NT2/D1 (cell line): ENCODE measurements at places on chromosomes 2 and 18.

DNA sequence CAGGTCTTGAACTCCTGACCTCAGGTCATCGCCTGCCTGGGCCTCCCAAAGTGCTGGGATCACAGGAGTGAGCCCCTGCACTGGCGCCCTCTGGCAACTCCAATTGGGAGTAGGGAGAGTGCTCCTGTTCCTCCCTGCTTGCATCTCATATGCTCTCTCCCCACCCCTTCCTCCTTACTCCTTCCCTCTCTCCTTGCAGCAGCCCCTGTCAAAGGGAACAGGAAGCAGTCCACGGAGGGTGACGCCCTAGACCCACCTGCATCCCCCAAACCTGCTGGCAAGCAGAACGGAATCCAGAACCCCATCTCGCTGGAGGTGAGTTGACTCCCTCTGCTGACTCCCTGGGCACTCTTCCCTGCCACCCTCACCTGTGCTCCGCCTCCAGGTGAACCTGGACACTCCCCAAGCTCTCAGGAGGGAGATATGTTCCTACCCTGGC, 10.7 kb downstream of the ARID5A start:
- DNase-seq: no peak

- DNase-seq: no peak
Observed at GRCh38 chr2:218329027-218329825, 27.4 kb upstream of the CATIP start.

GRCh38 chr2:72851333-72851732, 25.5 kb upstream of the EXOC6B start:
- DNase-seq: peak; percentile 5

DNA sequence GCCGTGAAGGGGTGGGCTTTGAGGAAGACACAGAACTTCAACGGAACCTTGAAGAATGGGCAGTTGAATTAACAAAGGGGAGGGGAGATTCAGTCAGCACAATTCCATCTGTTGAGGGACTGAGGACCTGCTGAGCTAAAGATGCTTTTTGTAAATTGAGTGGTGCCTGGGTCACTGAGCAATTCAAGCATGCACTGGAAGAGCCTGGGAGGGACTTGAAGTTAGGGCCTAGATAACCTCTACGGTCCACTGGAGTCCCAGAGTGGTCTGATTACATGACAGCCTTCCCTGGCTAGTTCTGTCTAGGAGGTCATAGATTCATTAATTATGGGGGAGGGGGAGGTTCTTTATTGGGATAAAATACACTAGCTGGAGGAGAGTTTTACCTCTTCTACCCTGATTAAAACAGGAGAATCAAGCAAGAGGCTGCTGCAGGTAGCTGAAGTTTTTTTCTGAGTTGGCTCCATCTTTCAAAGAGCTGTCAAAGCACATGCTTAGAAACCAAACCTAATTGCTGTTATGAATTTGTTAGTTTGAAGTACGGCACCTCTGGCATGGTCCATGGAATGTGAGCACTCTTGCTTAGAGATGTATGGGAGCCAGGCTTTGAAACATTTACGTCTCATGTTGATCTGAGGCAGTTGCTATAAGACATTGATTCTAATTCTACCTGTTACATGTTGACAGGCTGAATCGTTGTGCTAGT, 290.2 kb downstream of the PRKCE start:
- DNase-seq: no peak

DNA sequence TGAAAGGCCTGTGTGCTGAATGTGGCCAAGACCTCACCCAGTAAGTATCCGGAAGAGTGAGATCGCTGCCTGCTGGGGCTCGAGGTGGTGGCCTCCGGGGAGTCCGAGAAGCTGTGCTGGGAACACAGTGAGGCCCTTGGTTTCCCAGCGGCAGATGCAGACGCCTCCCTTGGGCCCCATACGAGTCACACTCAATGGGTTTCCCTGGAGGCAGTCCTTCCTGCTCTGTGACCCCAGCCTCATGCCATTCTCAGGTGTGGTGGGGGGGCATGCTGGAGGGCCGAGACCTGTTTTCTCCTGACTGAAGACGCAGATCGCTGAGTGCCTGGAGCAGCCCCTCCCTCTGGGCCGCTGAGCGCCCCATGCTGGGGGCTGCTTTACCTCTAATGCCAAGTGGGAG, 15.7 kb downstream of the CTDP1 start:
- no peak for DNase-seq

GRCh38 chr2:157898591-157898996, 22.5 kb upstream of the ACVR1 start:
- DNase-seq: no peak

DNA sequence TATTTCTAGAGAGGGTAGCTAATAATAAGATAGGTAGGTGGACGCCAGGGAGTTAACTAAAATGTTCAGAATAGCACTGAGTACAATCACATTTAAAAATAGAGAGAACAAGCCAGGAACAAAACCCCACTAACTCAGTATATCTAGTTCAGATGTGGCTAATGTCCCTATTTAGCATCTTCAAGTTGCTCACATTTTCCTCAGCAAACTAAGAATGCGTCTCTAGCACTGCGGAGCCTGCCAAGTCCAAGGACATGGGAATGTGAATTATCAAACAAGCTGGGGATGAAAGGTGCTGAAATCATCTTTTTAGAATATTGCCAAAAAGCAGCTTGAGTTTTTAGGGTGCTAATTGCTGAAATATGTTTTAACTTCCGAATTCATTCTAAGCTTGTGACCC, 398.5 kb upstream of the FIGN start:
- no peak for DNase-seq

DNA sequence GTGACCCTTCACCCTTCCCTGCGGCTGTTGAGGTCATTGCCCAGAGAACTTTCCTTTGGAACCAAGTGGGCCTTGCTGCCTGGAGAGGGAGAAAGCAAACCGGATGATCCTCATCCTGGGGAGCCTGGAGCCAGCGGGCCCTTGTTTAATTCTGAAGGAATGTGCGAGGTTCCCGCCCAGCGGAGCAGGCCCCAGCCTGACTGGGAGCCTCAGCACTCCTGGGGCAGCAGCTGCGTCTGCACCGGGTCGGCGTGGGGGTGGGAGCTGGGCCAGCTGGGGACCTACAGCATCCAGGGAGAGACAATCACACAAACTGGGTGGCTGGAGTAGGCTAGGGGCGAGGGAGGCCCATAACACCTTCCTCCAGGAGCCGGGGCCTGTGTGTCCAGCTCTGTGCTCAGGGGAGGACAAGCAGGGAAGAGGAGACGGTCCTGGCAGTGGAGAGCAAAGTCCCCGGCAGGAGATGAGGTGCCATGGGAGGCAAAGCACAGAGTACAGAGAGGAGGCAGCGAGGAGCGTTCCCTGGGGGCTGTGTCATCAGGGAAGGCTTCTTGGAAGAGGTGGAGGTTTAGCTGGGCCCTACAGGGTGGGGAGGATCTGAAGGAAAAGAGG, 61.9 kb upstream of the HAAO start:
- DNase-seq: no peak

DNA sequence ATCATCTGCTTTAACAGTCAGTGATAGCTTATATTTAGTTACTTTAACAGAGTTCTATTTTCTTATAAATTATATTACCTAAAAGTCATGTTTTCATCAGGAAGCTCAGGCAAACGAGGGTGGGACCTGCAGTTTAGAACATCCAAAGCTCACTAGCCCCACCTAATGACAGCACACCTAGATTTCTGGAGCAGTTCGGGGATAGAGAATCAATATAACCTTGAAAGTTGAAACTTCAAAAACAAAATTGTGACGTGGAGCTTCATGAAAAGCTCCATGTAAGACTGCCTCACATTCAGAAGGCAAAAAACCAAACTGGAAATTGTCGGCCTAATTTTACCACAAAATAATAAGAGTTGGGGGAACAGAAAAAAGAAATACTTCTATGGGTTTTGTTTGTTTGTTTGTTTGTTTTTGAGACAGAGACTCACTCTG, 185.9 kb upstream of the CCDC150 start:
- peak; percentile 39 for DNase-seq

DNA sequence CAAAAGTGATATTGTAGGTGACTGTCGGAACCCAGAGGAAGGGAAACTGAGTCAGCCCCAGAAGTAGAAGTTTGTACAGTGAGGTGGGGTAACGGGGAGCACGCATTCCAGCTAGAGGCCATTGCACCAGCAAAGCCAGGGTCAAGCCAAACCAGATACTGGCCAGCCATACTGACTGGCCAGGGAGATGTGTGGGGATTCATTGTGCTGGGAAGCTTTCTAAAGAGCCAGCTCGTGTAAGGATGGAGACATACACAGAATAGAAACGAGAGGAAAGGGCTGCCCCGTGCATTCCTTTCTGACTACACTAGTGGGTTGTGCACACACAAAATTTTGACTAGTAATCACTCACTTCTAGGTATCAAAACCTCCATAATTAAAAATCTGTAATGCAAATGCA, 175.3 kb upstream of the PID1 start:
- DNase-seq: no peak

DNA sequence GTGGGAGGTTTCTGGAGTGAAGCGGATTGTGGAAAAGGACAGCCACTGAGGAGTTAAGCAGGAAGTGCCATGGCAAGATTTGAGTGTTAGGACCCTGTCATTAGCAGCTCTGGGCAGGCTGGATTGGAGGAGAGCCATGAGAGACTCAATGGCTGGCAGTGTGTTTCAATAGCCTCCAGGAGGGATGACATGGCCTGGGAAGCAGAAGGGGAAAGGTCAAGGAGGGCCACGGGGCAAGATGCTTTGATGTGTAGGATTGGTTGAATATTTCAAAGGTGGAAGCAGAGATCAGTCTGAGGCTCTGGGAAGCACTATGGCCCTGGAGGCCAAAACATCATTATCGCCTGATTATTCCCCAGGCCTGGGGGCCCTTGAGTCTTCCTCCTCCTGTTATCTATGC, 229.0 kb upstream of the HS6ST1 start:
- DNase-seq: no peak

DNA sequence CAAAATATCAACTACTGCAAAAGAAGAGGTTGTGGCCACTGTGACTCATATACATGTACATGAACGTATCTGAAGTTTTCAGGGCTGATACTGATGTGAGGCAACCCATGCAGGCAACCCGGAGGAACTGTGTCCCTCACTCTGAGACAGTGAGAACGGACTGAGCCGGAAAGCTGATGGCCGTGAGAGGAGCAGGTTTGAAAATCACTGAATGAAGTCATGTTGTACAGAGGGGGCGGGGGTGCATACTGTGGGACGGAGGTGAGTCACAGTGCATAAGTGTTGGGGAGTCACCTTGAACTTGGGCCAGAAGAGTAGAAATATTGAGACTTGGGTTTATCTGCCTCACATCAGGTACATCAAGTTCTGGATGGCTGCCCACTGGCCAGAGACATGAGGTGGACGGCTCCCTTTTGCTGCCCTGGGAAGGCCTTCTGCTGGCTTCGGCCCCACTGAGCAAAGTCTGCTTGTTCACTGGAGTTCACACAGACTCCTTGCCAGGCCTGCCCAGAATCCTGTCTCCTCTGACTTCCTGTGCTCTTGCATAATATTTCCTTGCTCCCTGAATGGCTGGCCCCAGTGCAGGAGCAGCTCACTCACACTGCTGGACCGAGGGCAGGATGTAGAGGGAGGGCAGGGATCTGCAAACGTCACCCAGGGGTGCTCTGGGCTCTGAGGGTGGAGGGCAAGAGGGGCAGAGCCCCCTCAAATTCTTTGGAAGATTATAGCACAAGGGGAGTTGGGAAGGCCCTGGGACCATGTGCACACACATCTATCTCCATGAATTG, 18.1 kb downstream of the EPAS1 start:
- DNase-seq: no peak

- DNase-seq: no peak
Observed at GRCh38 chr2:220789961-220790360, 782.1 kb downstream of the EPHA4 start.

GRCh38 chr2:47918043-47918442, 11.7 kb upstream of the FBXO11 start:
- no peak for DNase-seq

DNA sequence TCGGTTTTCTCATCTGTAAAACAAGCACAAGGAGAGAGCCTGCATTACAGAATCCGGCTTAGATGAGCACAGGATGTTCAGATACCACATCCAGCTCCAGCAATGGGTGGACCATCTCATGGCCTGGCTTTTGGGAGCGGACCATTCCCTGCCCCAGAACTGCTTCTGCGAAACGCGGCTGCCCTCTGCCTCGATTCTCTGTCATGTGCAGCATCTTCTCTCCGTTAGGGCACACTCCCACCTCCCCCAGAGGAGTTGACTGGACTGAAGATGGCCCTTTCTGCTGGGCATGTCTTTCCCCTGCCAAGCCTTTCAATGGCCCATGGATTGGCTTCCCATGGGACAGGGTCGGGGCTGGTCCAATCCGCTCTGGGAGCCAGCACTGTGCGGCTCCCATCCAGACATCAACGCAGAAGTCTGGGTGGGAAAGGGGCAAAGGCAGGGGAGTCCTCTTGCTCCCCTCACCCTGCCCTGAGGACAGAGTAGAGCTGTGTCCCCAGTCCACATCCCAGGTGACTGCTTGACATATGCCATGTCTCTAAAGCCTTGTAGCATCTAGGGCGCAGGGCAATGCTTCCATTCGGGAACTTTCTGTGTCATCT, 14.3 kb upstream of the FAHD2A start:
- DNase-seq: no peak

DNA sequence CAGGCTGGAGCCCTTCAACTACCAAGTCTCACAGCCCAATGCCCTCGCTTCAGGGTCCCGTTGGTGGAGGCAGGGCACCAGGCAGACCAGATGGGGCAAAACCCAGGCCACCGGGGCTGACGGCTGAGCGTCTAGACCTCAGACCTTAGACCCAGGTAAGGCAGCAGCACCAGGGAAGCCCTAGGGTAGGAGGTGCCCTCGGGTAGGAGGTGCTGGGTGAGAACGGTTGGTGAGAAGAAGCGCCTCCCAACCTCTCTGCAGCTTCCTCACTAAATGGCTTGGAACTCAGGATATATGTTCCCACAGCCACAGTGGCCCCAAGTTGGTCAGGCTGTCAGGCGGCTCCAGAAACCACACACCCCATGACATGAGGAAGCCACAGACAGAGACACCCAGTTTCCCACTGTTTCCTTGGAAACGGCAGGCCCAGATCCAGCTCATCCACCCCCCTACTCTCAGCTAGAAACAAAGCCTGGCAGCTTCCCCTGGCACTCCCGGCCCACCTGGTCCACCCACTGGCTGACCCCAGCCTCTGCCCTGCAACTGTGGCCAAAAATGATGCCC, 13.1 kb upstream of the MLPH start:
- DNase-seq: no peak

- DNase-seq: no peak
Observed at GRCh38 chr18:29041976-29042375, 865.0 kb upstream of the CDH2 start.

GRCh38 chr2:44774826-44775492, 166.5 kb upstream of the SIX3 start:
- DNase-seq: no peak

- no peak for DNase-seq
Observed at GRCh38 chr2:214322662-214323061, 88.2 kb upstream of the VWC2L start.

- DNase-seq: no peak
Observed at GRCh38 chr18:28682912-28683311, 506.0 kb upstream of the CDH2 start.

- no peak for DNase-seq
Observed at GRCh38 chr2:8049851-8050571, 631.8 kb upstream of the ID2 start.

GRCh38 chr2:68809324-68810240, 61.6 kb downstream of the BMP10 start:
- no peak for DNase-seq
